Tibial nerve (tissue), 4 donors: ENCODE measurements at places on chromosomes 1 and 21. TPM values are rescaled to one million over a fixed set of nuclear protein-coding genes. Genes with fewer than 3 reads are reported as not detected.

Gene TCHHL1
- total RNA-seq: not detected

Gene KCND3
- total RNA-seq: 4.4 TPM

Gene TFF3
- total RNA-seq: 20.3 TPM

Gene OR6N1
- not detected for total RNA-seq

Gene SPRR2A
- total RNA-seq: not detected

GRCh38 chr1:15413563-15414444 is 4.1 kb downstream of the EFHD2 start:
- peaks cover 52% of the 10 kb centered on the region for H3K4me1 ChIP-seq
- no peaks in the 10 kb centered on the region for H3K36me3 ChIP-seq
- DNase-seq: no peak

Gene ZFYVE9
- 32.3 TPM for total RNA-seq
